ENCODE measurements at places on chromosomes 2 and 18.

GRCh38 chr2:10839813-10840212 lies 27.2 kb upstream of the PDIA6 start:
- no peak for DNase-seq

- no peak for DNase-seq
Measured at GRCh38 chr2:8168876-8169424, 512.9 kb upstream of the ID2 start.

- DNase-seq, result no peak
Measured at GRCh38 chr2:50962731-50963130, 69.2 kb downstream of the NRXN1 start.

- no peak for DNase-seq
Measured at GRCh38 chr2:44543773-44544725, 182.3 kb downstream of the CAMKMT start.

- DNase-seq, result no peak
Measured at GRCh38 chr2:106061611-106062349, 132.3 kb downstream of the UXS1 start.

DNA sequence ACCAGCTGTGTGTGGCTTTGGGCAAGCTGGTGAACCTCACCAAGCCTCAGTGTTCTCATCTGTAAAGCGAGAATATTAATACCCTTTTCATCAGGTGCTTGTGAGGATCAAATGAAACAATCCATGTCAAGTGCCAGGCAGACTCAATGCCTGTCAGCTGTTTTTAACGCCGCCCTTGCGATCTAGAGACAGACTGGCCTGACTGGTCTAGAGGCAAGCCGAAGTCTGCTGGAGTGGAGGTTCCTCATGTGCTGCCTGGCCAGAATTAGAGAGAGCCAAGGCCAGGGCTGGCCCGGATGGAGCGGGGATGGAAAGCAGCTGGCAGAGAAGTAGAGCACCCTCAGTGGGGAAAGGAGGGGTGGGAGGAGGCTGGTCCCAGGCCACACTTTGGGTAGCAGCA lies 74.5 kb upstream of the B3GNT7 start:
- no peak for DNase-seq

GRCh38 chr18:28647961-28648360 lies 471.0 kb upstream of the CDH2 start:
- DNase-seq, result no peak

- no peak for DNase-seq
Measured at GRCh38 chr2:31161637-31162036, 23.4 kb upstream of the GALNT14 start.

DNA sequence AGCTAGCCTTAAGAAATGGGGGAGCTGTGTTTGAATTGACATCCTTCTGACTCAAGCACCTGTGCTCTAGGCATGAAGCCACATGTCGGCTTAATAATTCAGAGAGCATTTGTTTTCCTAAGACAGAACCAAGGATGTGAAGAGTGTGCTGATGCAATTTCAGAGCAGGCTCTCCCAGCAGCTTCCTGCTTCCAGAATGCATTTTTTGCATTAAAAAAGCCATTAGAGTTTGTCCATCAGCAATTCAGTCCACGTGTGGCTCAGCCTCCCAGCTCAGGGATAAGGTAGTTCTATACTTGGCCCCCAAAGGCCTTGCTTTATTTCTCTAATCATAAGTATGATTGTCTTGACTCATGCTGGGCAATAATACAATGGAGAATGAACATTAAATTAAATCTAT lies 37.7 kb downstream of the DOCK10 start:
- DNase-seq, result no peak

Measured in CD4-positive, alpha-beta T cell treated with Interleukin-10 for 1 hour (primary cell).